ENCODE measurements at places on chromosomes 5 and 9.

GRCh38 chr5:116626945-116627679 lies 52.5 kb upstream of the SEMA6A start:
- DNase-seq: no peak

DNA sequence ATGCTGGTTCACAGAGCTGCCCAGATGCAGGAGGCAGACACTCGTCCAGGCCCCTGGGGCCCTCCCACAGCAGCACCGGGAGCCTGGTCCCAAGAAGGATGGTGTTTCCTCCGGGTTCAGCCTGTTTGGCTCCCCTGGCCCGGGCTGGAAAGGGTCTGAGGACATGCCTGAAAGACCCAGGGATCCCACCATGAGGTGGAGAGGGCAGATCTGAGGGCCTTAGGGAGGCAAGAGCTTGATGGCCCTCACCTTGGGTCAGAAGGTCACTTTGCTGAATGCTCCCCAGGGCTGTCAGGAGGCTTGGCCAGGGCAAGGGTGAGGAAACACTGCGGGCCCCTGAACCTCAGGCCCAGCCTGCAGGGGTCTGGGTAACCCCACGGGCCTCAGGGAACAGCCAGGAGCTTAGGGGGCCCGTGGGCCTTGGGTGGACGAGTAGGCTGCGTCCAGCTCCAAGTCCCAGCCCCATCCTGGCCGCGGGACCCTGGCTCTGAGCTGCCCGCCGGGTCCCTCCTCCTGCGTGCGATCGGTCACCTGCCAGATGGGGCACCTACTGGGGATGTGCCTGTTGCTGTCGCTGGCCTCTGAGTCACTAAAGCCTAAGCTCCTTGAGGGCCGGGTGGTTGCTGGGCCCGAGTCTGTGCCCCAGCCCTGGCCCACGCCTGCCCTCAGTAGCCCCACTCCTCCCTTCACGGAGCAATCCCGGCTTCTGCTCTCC lies 106.2 kb downstream of the ZNF354C start:
- no peak for DNase-seq

DNA sequence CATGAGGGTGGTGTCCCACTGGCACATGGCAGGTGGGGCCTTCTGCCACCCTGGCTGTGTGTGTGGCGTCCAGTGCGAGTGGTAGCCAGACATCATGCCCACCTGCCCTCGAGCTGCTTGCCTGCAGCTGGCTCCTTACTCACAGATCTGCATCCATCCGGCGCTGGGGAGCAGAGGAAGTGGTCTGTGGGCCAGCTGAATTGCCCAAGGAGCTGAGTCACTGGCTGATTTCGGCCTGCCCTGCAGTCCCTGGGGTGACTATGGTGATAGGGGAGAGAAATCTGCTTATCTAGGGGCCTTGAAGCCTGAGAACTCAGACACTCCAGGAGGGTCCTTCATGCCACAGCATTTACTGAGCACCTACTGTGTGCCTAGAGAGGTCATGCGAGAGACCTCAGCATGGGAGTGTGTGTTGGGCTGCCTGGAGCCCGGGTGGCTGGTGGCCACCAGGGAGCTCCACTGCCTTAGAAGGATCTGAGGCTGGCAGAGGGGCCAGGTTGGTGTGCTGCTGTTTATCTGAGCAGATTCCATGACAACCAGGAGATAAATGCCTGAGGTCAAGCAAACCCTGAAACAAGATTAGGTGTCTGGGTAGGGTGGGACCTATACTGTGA lies 57.1 kb downstream of the SLC22A5 start:
- DNase-seq: no peak

DNA sequence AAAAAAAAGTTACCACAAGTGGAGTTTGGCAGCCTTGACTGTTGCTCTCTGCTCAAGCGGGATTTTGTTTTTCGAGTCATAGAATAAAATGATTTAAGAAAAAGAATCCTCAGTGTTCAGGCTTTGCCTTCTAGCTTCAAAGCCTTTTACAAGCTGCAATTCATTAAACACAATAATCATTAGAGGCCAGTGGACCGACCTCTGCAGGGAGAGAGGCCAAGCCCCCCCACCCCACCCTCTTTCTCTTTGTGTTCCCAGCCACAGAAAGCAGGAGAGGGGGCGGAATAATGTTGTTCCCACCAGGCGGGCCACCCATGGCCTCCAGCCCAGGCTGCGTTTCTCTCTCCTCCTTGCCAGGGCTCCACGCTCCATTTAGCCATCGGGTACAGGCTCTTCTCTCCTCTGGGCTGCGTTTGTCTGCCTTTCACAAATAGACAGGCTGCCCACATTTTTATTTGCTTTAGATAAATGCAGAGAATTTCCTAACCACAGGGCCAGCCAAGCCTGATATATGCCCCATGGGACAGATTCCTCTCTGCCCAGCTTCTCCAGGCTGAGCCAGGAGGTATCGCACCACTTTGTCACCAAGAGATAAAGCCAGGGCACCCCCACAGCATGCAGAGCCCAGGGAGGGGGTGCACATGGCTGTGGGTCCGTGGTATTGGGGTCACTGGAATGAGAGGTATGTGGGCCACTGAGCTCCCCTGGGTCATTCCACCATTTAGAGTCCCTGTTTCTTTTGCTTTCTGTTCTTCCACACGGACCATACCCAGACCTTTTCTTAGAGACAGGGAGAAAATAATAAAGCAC lies 318.8 kb downstream of the PIK3R1 start:
- DNase-seq: no peak

- DNase-seq: no peak
Measured at GRCh38 chr5:137366526-137366925, 132.6 kb downstream of the SPOCK1 start.

GRCh38 chr5:57783693-57784092 lies 301.1 kb upstream of the ACTBL2 start:
- DNase-seq: no peak

DNA sequence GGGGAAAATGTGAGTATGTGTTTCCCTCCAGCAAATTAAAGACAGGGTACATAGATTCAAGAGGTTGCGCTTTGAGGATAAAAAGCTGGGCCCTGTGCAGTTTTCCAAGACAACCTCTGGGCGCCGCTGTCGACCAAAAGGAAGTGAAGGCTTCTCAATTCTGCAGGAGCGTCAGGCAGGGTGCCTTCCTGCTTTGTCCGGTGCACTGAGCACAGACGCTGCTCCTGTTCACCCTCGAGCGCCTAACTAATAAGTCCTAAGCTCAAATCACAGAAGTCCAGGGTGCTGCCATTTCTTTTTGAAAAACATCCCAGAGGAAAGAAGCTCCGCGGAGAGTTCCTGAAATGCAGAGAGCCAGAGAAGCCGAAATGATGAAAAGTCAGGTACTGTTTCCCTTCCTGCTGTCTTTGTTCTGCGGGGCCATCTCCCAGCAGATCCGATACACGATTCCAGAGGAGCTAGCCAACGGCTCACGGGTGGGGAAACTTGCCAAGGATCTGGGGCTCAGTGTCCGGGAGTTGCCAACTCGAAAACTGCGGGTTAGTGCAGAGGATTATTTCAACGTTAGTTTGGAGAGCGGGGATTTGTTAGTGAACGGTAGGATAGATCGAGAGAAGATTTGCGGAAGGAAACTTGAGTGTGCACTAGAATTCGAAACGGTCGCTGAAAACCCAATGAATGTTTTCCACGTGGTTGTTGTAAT lies at the start of gene PCDHGB1:
TSS of gene PCDHGB1 (plus strand) at position 183 of the 703 bp plus-strand sequence. CDS start at position 345, 162 bp downstream.
- no peak for DNase-seq

DNA sequence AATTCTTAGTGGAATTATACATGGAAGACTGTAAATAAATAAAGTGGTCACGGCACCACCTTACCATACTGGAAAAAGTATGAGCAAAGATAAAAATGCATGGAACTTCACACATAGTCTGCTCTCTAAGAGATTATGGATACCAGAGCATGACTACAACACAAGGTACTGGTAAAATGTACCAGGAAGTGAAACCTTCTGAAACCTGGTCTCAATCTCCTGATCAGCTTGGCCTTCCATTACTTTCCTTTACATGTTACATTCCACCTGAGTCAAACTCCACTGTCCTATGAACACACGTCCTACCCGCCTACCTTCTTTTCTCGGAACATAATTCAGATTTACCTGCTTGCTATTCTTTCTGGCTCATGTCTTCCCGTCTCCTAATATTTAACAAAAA lies 15.9 kb downstream of the PTAR1 start:
- DNase-seq: no peak

DNA sequence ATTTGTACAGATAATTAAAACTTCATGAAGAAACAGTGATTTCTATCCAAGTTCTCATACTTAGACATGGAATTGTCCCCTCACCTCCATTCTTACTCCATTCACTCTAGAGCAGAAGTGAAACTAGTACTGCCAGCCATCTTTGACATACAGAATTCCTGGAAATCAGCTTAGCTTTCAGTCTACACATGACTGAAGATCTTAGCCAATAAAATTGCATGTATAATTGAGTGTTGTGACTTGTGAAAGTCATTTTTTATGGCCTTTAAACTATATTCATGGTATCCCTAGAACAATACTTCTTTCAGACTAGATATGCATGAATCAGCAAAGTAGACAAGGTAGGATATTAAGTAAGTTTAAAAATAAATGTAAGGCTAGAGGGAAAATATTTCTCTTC lies 705.2 kb upstream of the ZNF608 start:
- DNase-seq: no peak

GRCh38 chr9:72932619-72933018 lies 20.2 kb downstream of the ALDH1A1 start:
- DNase-seq: no peak

DNA sequence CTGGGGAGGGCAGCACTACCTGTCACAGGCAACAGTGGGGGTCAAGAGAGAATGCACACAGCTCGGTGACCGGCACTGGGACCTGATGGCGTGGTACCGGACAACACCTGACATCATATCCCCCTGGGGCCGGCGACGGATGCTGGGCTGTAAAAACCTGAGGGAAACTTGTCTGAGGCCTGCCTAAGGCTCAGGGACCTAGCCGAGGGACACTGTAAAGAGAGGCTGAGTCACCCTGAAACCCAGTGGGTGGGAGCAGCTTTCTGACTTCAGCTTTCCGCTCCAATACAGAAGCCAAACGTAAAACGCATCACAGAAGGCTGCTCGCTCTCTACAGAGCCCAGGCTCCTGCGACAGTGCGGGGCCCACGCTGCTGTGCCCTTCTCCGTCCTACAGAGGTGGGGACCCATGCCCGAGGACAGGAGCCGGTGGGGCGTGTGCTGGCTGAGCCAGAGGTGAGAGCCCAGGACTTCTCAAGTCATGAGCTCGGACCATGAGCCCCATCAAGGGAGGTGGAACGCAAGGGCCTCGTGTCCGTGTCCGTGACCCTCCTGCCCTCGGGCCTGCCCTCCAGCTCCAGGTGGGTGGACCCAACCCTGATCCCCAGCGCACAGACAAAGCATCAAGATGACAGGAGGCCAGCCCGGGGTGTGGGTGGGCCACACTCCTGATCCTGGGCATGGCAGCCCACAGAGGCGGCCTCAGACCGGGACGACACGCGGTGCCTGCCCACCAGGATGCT lies 5.3 kb downstream of the RALGDS start:
- no peak for DNase-seq

- no peak for DNase-seq
Measured at GRCh38 chr5:17076272-17076671, 140.2 kb upstream of the MYO10 start.

GRCh38 chr5:16906255-16906654 lies 29.8 kb downstream of the MYO10 start:
- no peak for DNase-seq

- DNase-seq: no peak
Measured at GRCh38 chr9:34230556-34230955, 51.7 kb downstream of the UBAP1 start.

DNA sequence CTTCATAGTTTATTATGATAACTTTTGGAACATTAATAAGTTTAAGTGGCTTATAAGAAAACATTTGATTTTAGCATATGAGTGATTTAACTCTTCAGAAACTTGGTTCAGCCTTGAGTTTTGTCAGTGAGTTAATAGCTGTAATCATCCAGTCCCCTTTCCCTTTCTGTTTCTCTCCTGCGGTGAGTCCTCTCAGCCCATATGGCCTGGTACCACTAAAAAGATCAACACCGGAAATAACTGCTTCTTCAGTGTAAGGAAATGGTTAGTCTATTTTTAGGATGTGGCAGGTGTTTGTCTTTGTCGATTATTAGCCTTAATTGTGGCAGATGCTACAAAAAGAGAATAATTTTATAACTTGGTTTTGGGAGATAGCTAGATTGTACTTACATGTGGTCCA lies 120.2 kb upstream of the GRHPR start:
- DNase-seq: no peak

GRCh38 chr5:136375920-136376319 lies 10.6 kb upstream of the TRPC7 start:
- DNase-seq: no peak

GRCh38 chr5:157113002-157113401 lies 4.2 kb upstream of the HAVCR2 start:
- DNase-seq: no peak
